CD4-positive, alpha-beta T cell treated with Interleukin-6 at 100 ng/mL for 8 hours (primary cell): ENCODE measurements at places on chromosomes 12 and 14.

DNA sequence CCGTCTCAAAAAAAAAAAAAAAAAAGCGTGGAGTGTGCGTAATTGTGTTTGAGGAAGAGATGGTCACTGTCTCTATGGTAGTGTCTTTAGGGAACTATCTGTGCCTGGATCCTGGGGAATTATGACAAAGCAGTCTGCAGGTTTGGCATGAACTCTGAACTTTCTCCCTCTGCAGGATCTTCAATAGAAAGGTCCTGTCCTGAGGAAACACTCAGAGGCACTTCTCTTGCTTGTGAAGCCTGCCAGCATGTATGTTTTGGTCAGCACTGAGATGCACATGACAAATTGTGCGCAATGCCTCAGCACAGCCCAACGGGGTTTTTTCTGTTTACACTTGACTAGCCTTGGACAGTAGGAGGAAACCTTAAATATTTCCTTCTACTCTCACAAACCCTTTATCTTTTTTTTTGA lies 46.6 kb downstream of the ATF7 start:
- DNase-seq: no peak

- no peak for DNase-seq
Measured at GRCh38 chr14:92552066-92552465, 38.5 kb downstream of the RIN3 start.

- no peak for DNase-seq
Measured at GRCh38 chr14:87065366-87065765, 927.6 kb downstream of the GALC start.

GRCh38 chr14:80523518-80524117 lies 312.3 kb upstream of the DIO2 start:
- no peak for DNase-seq

DNA sequence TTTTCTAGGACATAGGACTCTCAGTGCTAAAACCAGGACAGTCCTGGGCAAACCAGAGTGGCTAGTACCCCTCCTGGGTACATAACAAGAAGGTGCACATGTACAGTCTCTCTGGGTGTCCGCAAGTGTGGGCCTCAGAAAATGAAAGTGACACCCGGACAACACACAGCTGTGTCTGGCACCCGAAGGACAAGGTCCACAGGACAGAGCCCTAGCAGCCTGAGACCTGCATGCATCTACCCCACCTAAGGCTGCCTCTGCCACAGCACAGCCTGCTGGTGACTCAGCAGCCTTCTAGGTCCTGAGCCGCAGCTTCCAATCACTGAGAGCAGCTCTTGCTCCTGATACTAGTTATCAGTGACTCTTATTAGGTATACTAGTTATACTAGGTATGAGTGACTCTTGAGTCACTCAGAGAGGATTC lies 784.1 kb upstream of the TBX3 start:
- no peak for DNase-seq

DNA sequence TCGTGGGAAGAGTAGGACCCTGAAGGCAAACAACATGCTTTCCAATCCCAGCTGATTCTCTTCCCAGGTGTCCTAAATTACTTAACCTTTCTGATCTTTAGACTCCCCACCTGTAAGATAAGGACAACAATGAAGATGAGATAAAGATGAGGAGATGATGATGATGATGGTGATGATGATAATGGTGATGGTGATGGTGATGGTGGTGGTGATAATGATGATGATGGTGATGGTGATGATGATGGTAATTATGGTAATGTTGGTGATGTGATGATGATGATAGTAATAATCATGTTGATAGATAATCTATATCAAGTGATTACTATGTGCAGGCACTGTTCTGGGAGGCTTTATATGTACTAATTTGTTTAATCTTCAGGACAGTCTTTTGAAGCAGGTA lies 48.3 kb downstream of the NR1H4 start:
- no peak for DNase-seq
